ENCODE measurements at places on chromosomes 4 and X.

DNA sequence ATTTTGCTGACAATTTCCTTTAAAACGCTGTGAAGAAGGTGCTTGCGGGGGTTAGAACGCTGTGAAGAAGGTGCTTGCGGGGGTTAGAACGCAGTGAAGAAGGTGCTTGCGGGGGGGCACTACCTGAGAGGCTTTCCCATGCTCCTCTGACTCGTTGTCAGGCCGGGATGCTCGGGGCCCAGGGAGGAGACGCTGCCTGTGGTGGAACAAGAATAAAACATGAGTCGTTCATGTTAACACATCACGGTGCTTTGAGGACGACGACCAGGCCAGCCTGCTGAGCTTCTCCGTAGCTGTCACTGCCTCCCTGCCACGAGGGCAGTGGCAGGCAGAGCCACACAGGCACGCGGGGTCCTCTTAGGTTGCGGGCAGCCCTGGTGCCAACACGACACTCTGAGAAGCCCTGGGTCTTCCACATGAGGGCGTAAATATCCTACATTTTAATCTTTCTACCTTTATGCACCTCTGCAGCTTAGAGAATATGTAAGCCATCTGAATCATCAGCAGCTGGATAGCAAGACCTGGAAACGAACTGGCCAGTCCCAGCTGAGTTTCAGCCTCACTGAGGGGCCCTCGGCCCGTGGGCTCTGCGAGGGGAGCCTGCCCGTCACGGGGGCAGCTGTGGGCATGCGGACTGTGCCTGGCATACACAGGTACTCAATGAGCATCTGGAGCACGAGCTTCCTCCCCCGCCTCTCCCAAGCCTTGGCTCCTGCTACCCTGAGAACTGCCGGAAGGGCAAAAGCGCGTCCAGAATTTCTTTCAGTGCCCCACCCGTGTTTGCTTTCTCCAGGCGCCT lies 47.0 kb downstream of the FGFRL1 start:
- no peak for DNase-seq

GRCh38 chrX:75746891-75747639 lies 38.0 kb downstream of the MAGEE2 start:
- DNase-seq = no peak

- no peak for DNase-seq
Measured at GRCh38 chr4:112813790-112814189, 176.8 kb downstream of the LARP7 start.

- no peak for DNase-seq
Measured at GRCh38 chr4:52711834-52712250, 39.4 kb downstream of the ERVMER34-1 start.

- no peak for DNase-seq
Measured at GRCh38 chrX:10129229-10129628, 27.5 kb upstream of the CLCN4 start.

DNA sequence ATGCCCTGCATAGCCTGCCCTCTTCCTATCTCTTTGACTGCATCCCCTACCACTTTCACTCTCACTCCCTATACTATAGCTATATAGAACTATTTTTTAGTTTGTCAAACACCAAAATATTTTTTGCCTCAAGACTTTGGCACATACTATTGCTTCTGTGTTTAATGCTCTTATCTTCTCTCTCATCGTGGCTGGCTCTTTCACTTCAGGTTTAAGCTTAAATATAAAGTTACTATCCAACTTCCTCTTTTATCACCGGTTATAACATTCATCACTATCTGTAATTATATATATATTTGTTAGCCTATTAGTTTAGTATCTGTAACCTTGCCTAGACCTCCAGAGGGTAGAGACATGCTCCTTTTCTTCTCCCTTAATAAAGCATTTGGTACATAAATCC lies 11.5 kb upstream of the HMGB2 start:
- no peak for DNase-seq

GRCh38 chr4:150938417-150938816 lies 76.7 kb downstream of the LRBA start:
- no peak for DNase-seq

DNA sequence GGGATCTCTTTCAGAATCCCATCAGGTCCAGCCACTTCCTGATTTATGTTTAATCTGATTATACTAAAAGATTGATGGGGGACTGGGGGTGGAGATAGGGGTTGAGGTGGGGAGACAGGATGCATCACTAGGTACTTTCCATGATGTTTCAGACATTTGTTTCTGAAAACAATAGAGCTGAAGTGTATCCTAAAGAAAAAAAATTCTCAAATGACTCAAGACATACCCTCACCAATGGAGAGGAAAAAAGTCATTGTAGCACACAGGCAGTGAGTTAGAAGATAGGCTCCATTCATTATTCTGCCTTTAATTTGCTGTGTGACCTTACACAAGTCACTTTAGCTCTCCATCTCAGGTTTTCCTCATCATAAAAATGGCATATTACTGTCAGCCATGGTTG lies 33.1 kb downstream of the LHFPL1 start:
- DNase-seq = no peak

GRCh38 chr4:163895378-163896005 lies 401.0 kb downstream of the TMA16 start:
- peak; percentile 6 for DNase-seq

- DNase-seq = no peak
Measured at GRCh38 chr4:124757126-124757525, 44.6 kb upstream of the ANKRD50 start.

DNA sequence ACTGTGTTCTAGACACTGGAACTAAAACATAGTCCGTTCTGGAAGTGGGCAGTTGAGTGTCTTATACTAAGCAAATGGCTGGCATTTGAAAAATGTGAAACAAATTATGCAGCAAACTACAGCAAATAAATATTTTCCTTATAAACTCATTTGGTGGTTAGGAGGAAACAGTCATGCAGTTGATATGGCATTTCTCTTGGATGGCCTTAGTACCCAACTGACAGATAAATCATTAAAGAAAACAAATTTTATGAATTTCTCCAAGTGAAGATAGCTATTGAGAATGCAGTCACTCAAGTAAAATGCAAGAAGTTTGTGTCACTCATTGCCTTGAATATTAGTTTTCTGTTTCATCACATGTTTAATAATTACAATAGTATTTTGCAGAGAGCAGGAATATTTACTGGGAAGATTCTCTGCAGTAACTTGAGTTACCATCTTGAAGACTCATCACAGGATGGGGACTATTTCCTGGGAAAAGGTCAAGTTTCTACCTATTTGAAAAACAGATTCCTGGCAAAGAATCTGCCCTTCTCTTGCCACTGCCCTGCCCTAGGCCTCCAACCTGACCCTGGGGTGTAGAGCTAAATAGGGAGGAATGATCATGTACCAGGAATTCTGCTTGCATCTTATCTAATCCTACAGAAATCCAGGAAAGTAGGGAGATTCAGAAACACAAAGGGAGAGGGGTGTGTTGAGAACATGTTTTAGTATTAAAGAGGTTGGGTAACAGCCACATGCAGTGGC lies 105.9 kb downstream of the SH3RF1 start:
- no peak for DNase-seq

GRCh38 chrX:56968980-56969379 lies 26.4 kb downstream of the SPIN3 start:
- DNase-seq = no peak

- DNase-seq = no peak
Measured at GRCh38 chr4:185820146-185821028, 8.4 kb upstream of the SORBS2 start.

DNA sequence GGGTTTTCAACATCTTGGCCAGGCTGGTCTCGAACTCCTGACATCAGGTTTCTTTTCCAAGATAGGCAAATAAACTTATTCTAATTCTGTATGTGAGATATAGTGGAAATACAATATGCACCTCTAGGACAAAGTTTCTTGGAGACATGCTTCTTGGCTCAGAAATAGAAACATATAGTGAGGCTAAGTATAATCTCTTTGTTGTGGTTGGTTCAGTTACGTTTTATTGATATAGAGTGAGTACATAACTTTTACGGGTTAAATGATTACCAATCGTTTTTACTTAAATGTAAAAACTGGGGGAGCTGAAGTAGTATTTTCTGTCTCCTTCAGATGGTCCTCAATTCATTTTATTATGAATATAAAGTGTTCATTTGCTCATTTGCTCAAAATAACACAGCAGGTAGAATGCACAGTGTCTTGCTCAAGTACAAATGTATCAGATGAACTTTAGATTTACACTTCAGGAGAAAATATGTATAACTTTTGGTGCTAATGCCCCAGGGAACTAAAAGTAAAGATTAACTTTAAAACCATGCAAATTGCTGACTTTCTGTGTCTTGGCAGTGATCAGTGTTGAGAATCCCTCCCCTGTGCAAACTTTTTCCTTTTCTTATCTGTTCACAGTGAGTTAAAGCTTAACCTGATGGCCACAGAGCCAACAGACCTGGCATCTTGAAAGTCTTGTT lies 77.6 kb downstream of the AFF1 start:
- no peak for DNase-seq

- no peak for DNase-seq
Measured at GRCh38 chr4:56289934-56290333, 97.4 kb downstream of the AASDH start.

DNA sequence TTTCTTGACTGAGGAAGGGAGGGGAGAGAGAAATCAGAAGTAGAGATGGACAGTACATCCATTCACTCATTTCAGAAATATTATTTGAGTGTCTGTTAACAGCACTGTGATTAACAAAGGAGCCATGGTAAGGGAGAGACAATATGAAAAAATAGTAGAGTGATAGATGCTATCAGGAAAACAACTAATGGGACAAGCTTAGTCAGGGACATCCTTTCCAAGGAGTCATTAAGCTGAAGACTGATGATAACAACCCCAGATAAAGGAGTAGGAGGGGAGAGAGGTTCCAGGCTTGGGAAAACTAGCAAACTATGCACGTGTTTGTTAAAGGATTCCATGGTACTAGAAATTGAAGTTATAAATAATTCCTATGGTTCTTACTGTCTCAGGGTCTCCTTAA lies 122.2 kb downstream of the CBR4 start:
- no peak for DNase-seq

GRCh38 chr4:98283219-98284189 lies 22.3 kb downstream of the RAP1GDS1 start:
- peak; percentile 27 for DNase-seq

DNA sequence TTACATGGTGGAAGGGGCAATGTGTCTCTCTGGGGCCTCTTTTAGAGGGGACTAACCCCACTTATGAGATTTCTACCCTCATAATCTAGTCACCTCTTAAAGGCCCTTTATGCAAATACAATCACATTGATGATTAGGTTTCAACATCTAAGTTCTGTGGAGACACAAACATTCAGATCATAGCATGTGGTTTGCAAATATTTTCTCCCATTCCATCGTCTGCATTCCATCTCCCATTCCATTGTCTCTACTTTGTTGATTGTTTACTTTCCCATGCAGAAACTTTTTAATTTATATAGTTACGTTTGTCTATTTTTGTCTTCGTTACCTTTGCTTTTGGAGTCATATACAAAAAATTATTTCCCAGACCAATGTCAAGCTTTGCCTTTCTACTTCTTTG lies 927.5 kb upstream of the INTU start:
- DNase-seq = no peak

GRCh38 chr4:876780-877179 lies 50.9 kb upstream of the CPLX1 start:
- no peak for DNase-seq

DNA sequence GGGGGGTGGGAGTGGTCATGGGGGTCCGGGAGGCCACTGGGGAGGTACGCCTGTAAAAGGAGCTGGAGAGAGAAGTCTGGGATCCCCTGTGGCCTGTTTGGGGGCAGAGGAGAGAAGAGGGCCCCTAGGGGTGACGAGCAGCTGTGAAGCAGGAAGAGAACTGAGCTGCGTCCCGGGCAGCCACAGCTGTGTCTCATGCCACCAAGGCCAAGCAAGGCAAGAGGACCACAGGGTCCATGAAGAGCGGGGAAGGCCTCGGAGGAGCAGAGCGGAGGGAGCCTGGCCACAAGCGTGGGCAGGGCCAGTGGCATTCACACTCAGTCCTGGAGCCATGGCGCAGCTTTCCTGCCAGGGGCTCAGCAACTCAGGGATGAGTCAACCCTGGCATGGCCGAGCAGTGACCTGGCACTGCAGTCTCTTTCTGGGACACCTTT lies 13.6 kb upstream of the NAT8L start:
- DNase-seq = no peak

GRCh38 chr4:74188912-74189311 lies 31.0 kb downstream of the MTHFD2L start:
- no peak for DNase-seq

DNA sequence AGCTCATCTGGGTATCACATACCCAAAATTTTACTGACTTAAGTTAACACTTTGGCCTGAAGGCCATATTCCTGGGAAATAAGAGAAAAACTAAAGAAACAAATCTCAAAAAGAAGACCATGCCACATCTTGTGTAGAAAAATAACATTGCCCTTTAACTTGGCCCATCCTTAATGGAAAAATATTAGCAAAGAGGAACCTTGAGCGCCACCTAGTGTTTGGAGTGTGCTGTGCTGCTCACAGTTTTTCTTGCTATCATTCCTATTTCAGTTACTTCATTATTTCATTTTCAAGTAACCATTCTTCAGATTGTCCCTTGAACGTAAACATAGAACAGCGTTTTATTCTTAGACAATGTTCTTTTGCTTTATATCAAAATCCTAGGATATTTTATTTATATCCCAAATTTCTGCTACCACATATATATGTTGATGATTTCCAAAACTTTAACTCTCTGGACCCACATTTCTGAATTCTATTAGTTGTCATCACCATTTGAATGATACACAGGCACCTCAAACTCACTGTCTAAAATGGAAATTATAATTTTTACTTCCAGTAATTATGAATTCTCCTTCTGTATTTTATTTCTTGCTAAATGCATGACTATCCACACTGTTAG lies 999.0 kb upstream of the ADGRL3 start:
- DNase-seq = no peak

- no peak for DNase-seq
Measured at GRCh38 chrX:24241822-24242648, 71.8 kb downstream of the SUPT20HL2 start.

GRCh38 chr4:75126058-75126457 lies 193.1 kb downstream of the PARM1 start:
- no peak for DNase-seq

GRCh38 chr4:78687818-78688217 lies 88.3 kb upstream of the BMP2K start:
- DNase-seq = no peak

- no peak for DNase-seq
Measured at GRCh38 chrX:68598841-68599240, 48.6 kb upstream of the STARD8 start.

- DNase-seq = no peak
Measured at GRCh38 chr4:70589785-70590184, 2.3 kb upstream of the AMBN start.

DNA sequence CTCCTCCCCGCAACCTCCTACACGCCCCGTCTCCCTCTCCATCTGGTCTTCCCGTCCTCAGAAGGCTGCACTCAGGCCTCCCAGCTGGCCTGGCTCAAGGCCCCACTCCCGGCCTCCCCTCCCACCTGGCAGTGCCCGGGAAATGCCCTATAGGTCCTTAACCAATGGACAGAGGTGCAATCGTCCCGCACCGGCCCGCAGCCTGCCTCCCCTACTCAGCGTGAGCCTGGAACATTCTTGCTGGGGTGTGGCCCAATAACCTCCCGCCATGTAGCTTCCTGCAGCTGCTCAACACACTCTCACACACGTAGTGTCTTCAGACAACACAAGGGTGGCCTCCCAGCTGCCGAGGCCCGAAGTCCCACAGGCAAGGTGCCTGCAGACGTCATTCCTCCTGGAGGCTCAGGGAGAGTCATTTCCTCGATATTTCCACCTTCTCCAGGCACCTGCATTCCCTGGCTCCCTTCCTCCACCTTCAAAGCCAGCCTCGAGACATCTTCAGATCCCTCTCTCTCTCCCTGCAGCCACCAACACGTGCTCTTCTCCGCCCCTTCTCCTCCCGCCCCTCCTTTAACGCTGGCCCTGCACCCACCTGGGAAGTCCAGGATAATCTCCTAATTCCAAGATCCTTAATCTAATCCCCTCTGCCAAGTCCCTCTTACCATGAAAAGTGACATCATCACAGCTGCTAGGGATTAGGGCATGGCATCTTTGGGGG lies 56.2 kb downstream of the ADRA2C start:
- peak; percentile 24 for DNase-seq

Measured in DMS153 (cell line).